ENCODE measurements at places on chromosomes 16 and 17.

GRCh38 chr17:41811549-41812380, at the start of gene P3H4:
Gene P3H4, minus strand, starts transcription at chr17:41811949. Its CDS starts 34 bp downstream, at chr17:41811915.
- DNase-seq, result no peak

DNA sequence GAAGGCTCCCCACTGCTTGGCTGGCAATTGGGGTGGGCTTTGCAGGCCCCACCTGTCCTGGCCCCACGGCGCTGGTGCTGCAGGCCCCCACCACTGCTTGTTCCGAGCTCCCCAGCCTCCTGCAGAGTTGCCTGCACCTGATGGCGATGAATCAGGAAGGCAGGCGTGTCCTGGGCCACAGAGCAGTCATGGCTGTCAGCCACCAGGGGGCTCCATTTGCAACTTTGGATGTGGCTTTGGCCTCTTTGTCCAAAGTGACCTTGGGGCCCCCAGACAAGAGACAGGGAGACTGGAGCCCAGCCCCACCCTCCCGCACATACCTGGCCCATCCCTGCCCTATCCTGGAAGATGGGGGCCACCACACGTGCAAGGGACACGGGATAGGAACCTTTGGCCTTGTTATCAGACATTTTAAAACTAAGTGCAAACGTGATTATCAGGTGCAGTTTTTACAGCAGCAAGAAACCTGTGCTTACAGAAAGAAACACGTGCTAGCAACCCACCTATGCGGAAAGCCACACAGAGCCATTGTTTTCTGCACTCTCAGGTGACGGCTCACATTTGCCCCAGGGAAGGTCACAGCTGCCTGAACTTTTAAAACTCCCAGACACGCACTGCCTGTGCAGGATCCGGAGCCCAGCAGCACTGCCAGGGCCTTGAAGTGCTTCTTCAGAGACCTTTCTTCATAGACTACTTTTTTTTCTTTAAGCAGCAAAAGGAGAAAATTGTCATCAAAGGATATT, at the start of gene DNASE1:
TSS of gene DNASE1 (plus strand) at position 443 of the 743 bp plus-strand sequence. CDS start 683 bp downstream, outside the sequence.
- DNase-seq, result peak; percentile 22

DNA sequence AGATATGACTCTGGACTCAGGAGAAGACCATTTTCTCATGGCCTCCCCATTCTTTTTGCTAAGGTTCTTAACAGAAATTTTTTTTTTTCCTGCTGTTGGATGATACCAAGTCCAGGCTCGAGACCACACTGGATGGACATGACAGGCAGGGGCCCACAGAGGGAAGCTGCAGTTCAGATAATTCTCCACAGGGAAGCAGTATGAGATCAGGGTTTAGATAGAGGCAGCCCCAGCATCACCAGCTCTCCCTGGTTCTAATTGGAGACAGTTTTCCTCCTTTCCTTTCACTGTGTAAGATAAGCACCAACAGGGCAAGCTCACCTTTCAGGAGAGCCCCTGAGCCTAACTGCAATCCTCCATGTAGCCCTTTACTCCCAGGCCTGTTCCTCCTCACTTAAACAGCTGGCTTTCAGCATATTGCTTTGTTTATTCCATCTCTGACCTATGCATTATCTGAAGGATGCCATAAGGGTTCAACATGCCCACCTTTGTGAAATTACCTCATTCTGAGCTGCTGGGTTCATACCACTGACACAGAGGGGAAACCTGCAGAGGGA, 108.1 kb downstream of the SNX11 start:
- peak; percentile 22 for DNase-seq

DNA sequence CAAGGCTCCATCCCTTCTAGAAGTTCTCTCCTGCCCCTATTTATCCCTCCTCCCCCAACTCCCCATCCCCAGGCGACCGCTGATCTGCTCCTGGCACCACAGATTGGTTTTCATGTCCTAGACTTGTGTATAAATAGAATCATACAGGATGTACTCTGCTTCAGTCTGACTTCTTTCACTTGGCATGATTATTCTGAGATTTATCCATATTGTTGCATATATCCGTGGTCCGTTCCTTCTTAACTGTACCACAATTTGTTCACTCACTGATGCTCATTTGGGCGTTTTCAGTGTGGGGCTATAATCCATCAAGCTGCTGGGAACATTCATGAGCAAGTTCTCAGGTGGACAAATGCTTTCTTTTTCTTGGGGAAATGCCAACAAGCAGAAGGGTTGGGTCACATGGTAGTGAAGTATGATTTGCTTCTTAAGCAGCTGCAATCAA, 23.9 kb downstream of the PITPNM3 start:
- DNase-seq, result no peak

- no peak for DNase-seq
Observed at GRCh38 chr17:47423406-47424295, 99.9 kb downstream of the EFCAB13 start.

DNA sequence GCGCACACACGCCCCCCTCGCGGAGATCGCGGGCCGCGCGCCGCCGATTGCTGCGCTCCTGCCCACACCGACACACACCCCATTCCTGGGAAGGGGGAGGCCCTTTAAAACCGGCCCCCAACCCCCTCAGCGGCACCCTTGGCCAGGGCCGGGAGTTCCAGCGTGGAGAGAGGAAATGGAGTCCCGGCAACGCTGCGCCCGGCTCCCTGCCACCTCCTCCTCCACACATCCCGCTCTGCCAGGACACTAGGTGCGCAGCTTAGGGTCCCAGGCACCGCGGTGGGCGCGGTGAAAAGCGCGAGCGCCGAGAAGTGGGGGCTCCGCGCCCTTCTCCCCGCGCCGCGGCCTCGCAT, 397 bp downstream of the CDC42EP4 start:
- no peak for DNase-seq

DNA sequence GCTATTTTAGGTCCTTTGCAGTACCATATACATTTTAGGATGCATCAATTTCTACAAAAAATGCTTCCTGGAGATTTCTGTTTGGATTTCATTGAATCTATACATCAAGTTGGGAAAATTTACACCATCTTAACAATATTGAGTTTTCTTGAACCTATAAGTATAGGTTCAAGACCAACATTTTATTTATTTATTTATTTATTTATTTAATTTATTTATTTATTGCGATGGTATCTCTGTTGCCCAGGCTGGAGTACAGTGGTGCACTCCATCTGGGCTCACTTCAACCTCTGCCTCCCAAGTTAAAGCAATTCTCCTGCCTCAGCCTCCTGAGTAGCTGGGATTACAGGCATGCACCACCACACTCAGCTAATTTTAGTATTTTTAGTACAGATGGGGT, 125.0 kb upstream of the HS3ST2 start:
- DNase-seq, result no peak

DNA sequence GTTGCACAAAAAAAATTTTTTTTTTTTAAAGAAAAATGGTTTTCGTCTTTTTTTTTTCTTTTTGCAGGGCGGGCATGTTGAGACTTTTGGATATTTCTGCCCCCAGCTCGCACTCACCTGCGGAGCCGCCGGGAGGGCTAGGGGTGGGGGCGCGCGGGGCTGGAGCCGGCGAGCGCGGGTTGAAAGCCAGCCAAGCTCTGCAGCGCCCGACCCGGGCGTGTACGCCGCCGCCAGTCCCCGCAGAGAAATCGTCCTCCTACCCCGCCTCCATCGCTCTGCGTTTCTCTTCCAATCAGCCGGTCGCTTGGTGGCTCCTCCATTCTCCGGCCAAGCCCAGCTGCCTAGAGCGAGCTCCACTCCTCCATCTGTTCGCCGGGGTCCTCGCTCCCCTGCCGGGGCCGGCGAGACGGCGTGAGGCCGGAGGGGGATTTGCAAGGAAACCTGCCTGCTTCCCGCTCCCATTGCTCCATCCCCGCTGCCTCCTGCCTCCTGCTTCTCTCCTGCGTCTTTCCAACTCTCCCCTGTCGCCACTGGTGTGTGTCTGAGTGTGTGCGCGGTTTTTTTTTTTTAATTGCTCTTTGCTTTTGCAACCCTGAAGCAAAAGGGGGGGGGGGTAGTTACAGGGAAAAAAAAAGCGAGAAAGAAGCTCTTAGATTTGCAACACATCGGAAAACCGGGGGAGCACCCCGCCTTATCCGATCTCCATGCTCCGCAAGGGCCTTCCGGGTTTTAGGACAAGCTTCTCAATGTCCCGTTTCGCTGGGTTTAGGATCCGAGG, 1.8 kb upstream of the UBTF start:
- no peak for DNase-seq

DNA sequence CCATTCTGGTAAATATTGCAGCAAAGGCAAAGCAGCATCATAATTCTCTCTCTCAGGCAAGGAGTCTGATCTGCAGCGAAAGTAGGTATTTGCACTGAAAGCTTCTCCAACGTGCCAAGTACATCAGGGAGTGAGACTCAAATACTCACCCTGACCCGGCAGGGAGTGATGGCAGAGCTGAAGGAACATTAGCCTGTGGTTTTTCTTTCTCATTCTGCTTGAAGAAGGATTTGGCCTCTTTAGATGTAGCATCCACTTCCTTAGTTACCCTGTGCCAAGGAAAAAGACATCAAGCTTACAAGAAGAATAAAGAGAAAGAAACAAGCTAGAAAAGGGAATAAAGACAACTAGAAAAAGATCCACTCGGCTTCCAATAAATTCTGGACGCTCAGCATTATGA, 38.4 kb downstream of the CFDP1 start:
- no peak for DNase-seq

DNA sequence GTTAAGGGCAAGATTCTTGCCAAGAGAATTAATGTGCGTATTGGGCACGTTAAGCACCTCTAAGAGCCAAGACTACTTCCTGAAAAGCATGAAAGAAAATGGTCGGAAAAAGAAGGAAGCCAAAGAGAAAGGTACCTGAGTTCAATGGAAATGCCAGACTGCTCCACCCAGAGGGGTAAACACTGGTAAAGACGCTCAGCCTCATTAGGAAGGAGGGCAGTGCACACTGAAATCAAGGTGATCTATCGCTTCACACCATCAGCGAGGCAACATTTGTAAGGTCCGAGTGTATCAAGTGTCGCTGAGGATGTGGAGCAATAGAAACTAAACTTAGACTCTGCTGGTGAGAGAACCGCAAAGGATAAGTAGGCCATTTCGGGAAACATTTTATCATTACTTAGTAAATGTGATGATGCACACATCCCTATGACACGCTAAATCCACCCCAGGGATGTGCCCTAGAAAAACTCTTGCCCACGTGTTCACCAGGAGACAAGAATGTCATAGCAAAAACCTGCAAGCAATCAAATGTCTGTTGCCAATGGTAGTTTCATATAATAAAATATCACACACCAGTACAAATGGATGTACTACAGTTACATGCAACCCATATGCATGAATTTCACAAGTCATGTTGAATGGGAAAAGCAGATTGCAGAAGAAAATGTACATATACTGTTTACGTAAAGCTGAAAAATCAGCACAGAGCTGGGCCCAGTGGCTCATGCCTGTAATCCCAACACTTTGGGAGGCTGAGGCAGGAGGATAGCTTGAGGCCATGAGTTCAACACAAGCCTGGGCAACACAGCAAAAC, 23.6 kb downstream of the CNTROB start:
- no peak for DNase-seq

DNA sequence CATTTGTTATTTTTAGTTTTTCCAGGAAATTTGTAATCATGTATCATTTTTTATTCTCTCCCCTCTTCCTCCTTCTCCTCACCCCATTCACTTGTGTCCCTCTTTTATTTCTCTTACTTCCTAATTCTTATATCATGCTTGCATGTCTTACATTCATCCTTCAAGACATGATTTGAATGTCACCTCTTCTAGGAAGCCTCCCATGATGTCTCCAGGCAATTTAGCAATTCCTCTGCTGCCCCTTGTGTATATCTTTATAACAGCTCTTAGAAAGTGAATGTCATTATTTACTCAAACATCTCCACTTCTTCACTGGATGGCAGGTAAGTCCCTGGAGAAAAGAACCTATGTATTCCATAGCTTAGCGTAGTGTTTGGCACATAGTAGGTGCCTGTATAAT, 7.8 kb downstream of the HNF1B start:
- no peak for DNase-seq

GRCh38 chr16:58456193-58456592, 43.8 kb upstream of the NDRG4 start:
- no peak for DNase-seq

DNA sequence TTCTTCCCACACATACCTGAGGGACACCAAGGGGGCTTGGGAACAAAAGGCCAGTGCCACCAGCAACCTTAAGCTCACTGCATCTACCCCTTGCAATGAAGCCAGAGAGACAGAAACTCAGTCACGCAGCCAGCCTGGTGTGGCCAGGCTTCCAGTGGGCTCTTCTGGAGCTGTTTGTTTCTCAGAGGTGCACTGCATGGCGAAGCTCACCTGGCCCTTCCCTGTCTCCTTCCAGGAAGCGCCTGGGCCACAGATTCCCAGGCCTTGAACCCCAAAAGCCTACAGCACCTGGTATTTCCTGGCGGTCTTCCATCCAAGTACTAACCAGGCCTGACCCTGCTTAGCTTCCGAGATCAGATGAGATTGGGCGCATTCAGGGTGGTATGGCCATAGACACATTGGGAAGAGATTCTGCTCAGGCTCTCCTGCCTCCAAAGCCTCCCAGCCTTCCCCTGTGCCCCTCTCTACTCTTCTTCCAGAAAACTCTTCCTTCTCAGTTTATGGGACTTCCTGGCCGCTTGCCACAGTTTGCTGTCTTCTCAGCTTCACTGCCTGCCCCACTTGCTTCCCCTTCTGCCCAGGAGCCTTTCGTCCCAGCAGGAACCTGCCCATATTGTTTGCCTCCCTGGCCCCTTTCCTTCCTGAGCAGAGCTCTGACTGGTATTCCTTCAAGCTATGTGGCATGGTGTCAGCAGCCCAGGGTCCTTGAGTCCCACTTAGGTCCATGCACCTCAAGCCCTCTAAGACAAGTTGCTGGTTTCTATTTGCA, 1.6 kb downstream of the CISD3 start:
- DNase-seq, result no peak

- DNase-seq, result no peak
Observed at GRCh38 chr17:15261258-15261801, 3.8 kb downstream of the PMP22 start.

- DNase-seq, result no peak
Observed at GRCh38 chr17:30858556-30859250, 26.9 kb downstream of the ATAD5 start.

GRCh38 chr16:74563828-74564263, 43.1 kb downstream of the GLG1 start:
- DNase-seq, result no peak

DNA sequence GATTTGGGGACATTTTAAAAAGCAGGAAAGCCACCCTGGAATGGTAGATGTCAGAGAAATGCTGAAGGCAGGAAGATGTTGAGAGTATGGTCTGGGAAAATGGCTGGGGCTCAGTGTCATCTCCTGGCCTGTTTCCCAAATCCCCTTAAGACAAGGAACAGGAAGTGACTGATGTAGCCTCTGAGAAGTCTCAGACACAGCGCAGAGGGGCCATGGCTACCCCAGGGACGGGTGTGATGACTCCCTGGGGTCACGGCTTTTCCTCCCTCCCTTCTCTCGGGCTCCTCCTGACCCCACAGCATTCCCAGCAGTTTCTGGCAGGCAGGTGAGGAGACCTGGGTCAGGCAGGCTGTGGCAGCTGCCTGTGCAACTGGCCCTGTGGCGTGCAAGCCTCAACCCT, 45.4 kb downstream of the RAP1GAP2 start:
- no peak for DNase-seq

GRCh38 chr17:55649957-55650597, 72.6 kb downstream of the TMEM100 start:
- no peak for DNase-seq

GRCh38 chr17:81713556-81714411, 1.7 kb downstream of the SLC25A10 start:
- no peak for DNase-seq
